Thyroid gland (tissue), 4 donors: ENCODE measurements at places on chromosomes 6 and 20. TPM values are rescaled to one million over a fixed set of nuclear protein-coding genes. Genes with fewer than 3 reads are reported as not detected.

The TAP2 gene
- 8.0 TPM for total RNA-seq

The TGM3 gene
- total RNA-seq, result not detected

The DCDC2 gene
- total RNA-seq, result 8.7 TPM

The TM9SF4 gene
- total RNA-seq, result 28.8 TPM

The FOXC1 gene
- total RNA-seq, result 4.0 TPM

The RPL7L1 gene
- 121 TPM for total RNA-seq

The KCNQ2 gene
- 0.27 TPM for total RNA-seq

The IP6K3 gene
- 15.0 TPM for total RNA-seq

The LPIN3 gene
- 33.7 TPM for total RNA-seq

The GID8 gene
- total RNA-seq, result 30.8 TPM

The RRAGD gene
- total RNA-seq, result 73.0 TPM

The F13A1 gene
- 139 TPM for total RNA-seq

The PRR18 gene
- total RNA-seq, result 0.59 TPM

The ZNF831 gene
- 1.9 TPM for total RNA-seq
